HT-29 (cell line): ENCODE measurements at places on chromosomes 2 and 18. TPM values are rescaled to one million over a fixed set of nuclear protein-coding genes. Genes with fewer than 3 reads are reported as not detected.
A peak's percentile ranks its signal among the peaks of the same experiment; 100 is the strongest.

GRCh38 chr2:181025004-181025403, 44.6 kb downstream of the UBE2E3 start:
- peak; percentile 6 for DNase-seq

MC4R gene
- total RNA-seq: not detected in 2 replicates

DNA sequence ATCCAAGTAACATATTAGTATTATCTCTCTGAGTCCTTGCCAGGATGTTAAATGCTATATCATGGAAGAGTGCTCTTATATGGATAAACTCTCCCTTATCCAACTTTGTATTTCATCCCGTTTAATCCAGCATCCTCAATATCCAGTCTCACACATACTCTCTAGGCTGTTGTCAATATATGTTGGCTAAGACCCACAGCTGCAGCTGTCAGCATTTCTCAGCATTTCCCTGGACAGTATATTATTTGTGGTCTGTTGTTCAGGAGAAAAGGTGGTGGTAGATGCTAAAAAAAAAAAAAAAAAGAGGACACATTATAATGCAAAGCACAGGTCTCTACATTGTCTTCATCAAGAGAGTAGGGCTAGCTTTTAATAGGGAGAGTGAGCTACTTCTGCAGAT, 1368.0 kb upstream of the ZEB2 start:
- DNase-seq: no peak

GRCh38 chr18:58967751-58968254, 103.1 kb downstream of the ZNF532 start:
- DNase-seq: no peak

UGT1A8 gene
- total RNA-seq: 43.6 and 56.6 TPM in 2 replicates
